ENCODE measurements at places on chromosomes 3 and 15. TPM values are rescaled to one million over a fixed set of nuclear protein-coding genes. Genes with fewer than 3 reads are reported as not detected.

The SATB1 gene
- 13.3 TPM for total RNA-seq

The LRRC31 gene
- total RNA-seq: not detected

The TGM5 gene
- not detected for total RNA-seq

The MTFMT gene
- total RNA-seq: 22.4 TPM

The CFAP92 gene
- 1.0 TPM for total RNA-seq

The EIF1B gene
- total RNA-seq: 23.0 TPM

The VPS18 gene
- total RNA-seq: 60.4 TPM

The CFAP44 gene
- 5.2 TPM for total RNA-seq

The ANKRD34C gene
- total RNA-seq: not detected

The TMEM212 gene
- total RNA-seq: not detected

The ALG3 gene
- total RNA-seq: 68.3 TPM

The PP2D1 gene
- total RNA-seq: not detected

The GADL1 gene
- 0.58 TPM for total RNA-seq

The GABRR3 gene
- not detected for total RNA-seq

The FBXW12 gene
- not detected for total RNA-seq

The CYP1A1 gene
- 3.7 TPM for total RNA-seq

The CCR3 gene
- not detected for total RNA-seq

The BTLA gene
- total RNA-seq: not detected

The MED12L gene
- 0.05 TPM for total RNA-seq

All from glomerular endothelial cell (primary cell).